Hippocampal formation (tissue), 2 donors: ENCODE measurements at places on chromosomes 3 and 15.
A peak's percentile ranks its signal among the peaks of the same experiment; 100 is the strongest.

DNA sequence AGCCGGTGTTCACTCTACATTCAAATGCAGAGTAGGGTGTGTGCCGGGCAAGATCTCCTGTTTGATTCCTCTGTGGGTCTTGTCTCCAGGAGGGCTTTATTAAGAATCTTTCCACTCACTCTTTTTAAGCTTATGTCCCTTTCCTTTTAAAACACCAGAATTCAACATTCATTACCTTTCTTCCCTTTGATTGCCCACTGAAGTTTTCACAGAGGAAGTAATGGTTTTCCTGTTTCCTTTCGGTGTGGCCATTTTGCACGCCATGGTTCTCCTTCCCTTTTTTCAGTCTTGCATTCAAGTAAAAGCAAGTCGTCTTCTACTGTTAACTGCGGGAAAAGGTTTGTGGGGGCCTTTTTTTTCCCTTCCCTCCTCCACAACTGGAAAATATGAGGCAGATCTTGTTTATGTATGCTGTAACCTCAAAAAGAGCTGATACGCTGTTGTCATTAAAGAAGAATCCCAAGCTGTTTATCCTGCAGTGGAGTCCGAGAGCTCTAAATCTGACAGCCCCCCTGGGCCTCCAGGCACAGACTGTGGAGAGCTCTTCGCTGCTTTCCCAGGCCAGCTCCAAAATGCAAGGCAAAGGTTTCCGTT lies 40.5 kb downstream of the FILIP1L start:
- DNase-seq: no peak

DNA sequence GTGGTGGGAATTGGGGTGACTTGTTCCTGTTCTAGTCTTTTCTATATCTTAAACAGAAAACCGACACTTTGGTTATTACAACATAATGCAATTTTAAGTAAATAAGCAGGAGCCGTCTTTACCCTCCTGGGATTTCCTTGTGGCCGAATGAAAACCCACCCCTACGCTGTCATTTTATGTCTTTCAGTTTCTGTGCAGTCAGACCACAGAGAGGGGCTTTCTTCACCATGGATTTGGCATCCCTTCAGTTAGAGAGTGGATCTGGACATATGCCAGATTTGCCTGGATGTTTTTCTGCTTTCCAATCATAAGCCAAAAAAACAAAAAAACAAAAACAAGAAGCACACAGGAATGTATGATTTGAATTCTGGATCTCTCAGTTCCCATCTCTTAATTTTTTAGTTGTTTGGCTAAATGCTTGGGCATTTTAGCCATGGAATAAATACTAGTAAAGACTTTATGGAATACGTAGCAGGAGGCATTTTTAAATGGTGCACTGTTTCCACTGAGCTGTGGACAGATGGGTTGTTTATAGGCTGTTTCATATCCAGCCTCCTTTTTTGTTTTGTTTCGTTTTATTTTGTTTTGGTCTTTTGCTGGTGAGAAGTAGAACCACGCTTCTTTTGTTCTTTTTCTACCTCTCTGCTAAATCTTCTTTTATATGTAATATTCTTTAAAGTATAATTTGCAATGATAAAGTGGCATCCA lies 272.9 kb downstream of the FEZF2 start:
- DNase-seq: no peak

DNA sequence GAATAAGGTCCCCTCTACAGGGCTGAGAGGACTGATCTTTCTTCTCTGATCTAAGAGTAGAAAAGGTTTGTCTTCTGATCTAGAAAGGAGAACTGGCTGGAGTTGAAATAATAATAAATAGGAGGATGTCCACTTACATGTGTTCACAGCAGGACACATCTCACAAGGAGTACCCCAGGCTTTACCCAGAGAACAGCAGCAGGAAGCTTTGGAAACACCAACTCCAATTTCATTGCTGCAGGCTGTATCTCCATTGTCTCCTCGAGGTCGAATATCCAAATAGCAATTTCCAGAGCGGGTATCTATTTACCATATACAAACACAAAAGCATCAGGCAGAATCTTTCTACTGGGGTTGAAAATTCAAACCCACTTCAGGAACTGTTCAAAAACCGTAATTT lies 136.6 kb downstream of the DUT start:
- no peak for DNase-seq

DNA sequence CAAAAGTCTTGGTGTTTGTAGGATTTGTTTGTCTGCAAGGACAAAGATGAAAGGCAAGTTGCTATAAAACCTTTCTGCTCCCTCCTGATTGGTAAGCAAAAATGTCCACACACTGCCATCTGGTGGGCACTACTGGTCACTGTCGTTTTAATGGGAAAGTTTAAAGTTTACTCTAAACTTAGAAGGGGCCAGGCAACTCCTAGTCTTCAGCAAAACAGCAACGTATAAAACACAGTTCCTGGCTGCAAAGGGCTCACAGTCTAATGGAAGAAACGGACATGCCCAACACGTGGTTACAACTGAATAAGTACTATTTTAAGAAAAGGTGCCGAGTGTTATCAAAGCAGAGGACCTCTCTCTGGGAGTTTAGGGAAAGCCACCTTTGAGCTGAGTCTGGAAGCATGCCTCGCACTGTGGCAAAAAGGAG lies 23.7 kb upstream of the TPRG1 start:
- peak; percentile 65 for DNase-seq

GRCh38 chr3:30686176-30686575 lies 79.8 kb downstream of the TGFBR2 start:
- no peak for DNase-seq

DNA sequence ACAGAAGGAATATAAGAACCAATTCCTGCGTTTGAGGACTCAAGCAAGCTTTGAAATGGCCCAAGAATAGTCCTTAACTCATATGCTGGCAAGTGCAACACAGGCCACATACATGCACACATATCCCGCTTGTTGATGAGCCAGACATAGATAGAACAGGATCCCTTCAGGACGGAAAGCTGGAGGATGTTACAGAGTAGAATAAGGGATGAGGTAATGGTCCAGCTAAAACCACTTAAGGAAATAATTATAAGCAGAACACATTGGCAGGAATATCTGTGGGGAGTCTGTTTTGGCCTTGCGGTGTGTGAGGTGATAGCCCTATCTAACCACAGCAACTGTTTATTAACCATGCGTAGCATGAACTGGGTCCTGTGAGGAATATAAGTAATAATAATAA lies 25.0 kb downstream of the SCG3 start:
- no peak for DNase-seq

GRCh38 chr3:43632269-43632733 lies 10.5 kb upstream of the ANO10 start:
- no peak for DNase-seq

GRCh38 chr3:146746190-146746589 lies 141.0 kb upstream of the PLSCR5 start:
- no peak for DNase-seq

- DNase-seq: no peak
Measured at GRCh38 chr15:98646546-98647025, 1.8 kb upstream of the IGF1R start.

GRCh38 chr3:128319741-128320141 lies 146.9 kb downstream of the DNAJB8 start:
- DNase-seq: no peak

DNA sequence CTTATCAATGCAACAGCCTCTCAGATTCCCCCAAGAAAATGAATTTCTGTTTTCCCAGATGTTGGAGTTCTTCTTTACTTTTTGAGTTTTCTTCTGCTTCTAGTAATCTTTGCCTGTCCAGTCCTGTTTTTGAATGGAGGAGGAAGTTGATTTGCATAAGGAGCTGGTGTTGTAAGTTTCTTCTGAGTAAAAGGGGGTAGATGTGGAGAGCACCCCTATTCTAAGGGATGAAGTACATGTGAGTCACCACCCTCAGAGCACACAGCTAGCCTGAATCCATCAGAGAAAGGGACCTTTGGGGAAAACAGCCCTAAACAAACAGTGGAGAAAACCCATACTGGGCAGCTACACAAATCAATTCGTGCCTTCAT lies 34.5 kb downstream of the ACAA1 start:
- no peak for DNase-seq

DNA sequence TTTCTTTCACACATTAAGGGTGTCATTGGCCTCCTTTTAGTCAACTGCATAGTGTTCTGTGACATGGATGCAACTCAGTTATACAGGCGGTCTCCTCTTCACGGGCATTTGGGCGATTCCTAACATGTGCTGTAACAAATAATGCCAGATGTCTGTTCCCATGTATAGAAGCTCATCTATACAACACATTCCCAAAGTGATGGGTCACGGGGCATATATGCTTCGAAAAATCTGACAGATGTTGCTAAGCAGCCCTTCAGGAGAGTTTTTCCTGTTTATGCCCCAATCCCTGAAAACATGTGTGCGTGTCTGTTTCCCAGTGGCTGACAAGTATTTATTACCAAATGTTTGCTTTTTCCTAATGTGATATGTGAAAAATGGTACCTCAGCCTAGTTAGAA lies 25.8 kb downstream of the LRRK1 start:
- DNase-seq: no peak
